ENCODE measurements at places on chromosomes 3 and 15. TPM values are rescaled to one million over a fixed set of nuclear protein-coding genes. Genes with fewer than 3 reads are reported as not detected.
A peak's percentile ranks its signal among the peaks of the same experiment; 100 is the strongest.

DNA sequence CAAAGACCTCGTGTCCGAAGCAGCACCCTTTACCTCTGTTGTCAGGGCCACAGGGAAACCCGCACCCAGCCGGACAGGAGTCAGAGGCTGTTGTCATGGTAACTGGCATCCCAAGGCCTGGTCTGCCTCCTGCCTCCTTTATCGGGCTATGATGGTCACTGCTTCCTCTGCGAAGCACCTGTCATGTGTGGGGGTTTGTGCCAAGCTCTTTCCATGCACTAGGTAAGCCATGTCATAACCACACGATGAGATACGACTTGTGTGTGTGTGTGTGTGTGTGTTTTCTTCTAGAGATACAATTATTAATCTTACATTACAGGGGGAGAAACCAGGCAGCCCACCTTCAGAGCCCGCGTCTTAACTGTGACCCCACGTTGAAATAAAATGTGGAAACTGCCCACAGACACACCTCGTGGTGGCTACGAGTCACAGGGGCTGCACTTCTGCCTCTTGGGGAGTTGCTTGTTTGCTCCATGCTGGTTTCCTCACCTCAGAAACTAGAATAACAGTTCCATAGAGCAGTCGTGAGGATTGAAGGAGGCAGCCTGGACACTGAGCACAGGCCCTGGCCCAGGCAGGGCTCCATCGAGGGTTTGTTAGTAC is 18.0 kb downstream of the ZDHHC19 start:
- DNase-seq: no peak

GRCh38 chr3:32596282-32596908 is 25.7 kb upstream of the DYNC1LI1 start:
- DNase-seq: no peak

- no peak for DNase-seq
These were observed 41.9 kb downstream of the RAD54L2 start for GRCh38 chr3:51580418-51580817.

DNA sequence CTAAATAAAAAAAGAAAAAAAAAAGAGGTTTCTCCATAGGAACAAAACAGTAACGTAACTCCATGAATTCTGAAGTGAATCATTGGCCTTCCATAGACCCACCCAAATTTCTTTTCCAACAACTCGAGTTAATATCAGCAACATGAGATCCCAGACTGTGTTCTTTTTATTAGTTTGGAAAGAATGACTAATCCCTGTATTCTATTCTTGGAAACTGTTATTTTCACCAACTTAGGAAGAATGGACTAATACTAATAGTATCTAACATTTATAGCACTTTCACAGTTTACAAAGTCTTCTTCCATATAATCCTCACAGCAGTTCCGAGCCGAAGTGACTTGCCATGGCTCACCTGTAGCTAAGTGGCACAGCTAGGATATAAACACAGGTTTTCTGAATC is 72.7 kb upstream of the SLC4A7 start:
- no peak for DNase-seq

GRCh38 chr3:128714887-128715491 is 11.0 kb upstream of the RAB7A start:
- no peak for DNase-seq

- DNase-seq: peak; percentile 75
These were observed 11.0 kb downstream of the ETV5 start for GRCh38 chr3:186097663-186098451.

DNA sequence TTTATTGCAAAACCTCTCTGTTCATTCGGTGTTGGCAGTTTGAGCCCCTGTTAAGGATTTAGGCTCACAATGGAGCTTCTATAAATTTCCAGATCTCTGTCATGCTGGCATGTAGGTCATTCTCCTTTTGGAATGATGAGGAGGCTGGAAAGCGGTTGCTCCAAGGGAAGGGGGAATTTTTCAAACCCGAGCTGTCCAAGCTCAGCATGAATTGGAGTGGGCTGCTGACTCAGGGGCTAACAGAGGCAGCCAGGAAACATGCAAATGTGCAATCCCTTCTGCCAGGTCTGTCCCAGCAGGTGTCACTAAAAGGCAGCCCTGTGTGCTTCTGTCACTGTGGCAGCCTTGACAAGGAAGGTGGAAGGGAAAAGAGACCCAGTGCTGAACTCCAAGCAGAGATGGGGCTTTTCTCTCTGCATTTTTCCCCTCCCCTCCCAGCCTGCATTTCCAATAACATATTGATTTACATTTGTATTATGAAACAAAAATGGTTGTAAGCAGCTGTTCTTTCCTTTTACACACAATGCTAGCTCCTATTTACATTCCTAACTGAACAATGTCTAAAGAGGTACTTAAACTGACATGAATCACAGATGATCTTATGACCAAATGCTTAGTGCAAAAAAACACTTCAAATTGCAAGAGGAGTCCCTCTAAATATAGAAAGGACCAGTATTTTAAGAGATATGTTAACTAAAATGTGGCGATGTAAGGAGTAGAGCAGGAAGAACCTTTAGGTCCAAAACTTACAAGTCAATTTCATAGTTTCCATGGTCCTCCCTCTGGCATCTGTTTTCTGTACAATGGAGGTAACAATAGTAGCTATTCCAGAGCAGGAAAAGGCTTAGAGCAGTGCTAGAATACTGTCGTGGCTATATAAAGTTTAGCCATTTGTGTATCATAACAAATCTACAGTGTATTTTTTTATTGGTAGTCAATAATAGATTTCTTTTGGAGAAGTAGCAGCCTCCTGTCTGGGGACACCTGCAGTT is 84.5 kb upstream of the ATP10A start:
- no peak for DNase-seq

- no peak for DNase-seq
These were observed 4.6 kb downstream of the MYH15 start for GRCh38 chr3:108505811-108506210.

GRCh38 chr15:95377258-95377852 is 953.1 kb upstream of the NR2F2 start:
- DNase-seq: no peak

DNA sequence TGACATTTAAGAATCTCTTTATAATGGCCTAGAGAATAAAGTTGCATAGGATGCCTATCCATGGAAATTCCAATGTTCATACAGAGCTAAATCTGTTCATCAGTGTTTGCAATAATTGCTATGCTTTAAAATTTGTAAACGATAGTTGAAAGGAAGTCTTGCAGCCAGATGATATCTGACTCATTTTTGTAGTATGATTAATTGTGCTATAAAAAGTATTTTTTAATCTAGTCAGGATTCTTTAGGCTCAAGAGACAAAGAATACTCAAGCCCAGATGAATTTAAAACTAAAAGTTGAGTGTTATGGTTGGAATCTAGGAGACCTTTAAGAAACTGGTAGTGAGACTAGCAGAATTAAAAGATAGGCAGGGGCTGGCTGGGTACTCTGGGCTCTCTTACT is 50.5 kb downstream of the SUCNR1 start:
- no peak for DNase-seq

DNA sequence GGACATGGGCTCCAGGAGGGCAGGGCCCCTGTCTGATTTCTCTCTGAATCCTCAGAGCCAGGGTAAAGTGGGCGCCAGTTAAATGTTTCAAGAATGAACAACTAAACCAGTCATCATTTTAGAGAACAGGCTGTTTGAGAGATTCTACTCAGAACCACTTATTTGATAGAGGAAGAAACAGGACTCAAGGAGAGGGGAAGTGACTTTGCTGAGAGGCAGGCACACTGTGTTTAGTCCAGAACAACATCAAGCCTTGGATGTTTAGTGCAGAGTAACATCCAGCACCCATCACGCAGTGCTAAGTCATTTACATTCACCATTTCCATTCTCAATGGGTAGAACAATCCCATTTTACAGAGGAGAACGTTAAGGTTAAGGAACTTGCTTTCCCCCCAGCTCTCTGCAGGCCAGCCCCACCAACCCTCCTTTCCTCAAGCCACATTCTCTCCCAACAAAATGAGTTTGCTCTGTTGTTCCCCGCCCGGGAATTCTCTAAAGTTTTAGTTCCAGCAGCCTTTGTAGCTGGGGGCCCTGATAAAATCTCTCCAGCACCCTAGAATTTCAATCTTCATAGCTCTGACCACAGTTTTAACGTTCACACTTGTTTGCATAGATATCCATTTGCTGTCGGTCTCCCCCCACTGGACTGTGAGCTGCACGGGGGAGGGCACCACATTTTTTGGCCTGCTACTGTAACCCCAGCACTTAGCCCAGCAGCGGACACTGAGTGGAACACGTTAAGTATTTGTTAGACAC is 962 bp downstream of the NMNAT3 start:
- DNase-seq: no peak

GRCh38 chr15:47857776-47858167 is 140.5 kb downstream of the SEMA6D start:
- DNase-seq: no peak

DNA sequence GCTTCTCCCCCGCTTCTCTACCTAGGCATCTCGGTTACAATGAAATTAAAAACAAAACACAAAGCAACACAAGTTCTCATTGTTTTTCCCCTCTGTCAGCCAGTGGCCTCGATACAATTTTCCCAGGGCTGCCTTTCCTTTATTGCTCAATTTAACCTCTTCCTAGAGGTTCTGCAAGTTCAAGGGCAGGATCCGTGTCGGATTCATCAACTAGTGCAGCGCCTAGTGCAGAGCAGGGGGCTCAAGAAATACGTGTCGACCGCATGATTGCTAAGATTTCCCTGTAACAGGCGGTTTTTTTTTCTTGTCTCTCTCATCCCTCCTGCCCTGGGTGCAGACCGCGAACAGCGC is 1.4 kb upstream of the BHLHE40 start:
- DNase-seq: no peak

The DHX30 gene
- 45.3 TPM for total RNA-seq

The ECE2 gene
- total RNA-seq: not detected

The RPS27L gene
- total RNA-seq: 179 TPM

The GOLGA8S gene
- total RNA-seq: 0.16 TPM

Data from Right ventricle myocardium superior (tissue), 1 donor.